ENCODE measurements at places on chromosomes 5 and 9.
A peak's percentile ranks its signal among the peaks of the same experiment; 100 is the strongest.

GRCh38 chr5:140005145-140005591 is 37.9 kb downstream of the NRG2 start:
- DNase-seq: no peak

- no peak for DNase-seq
These were observed 36.0 kb downstream of the KCNT1 start for GRCh38 chr9:135737840-135738521.

DNA sequence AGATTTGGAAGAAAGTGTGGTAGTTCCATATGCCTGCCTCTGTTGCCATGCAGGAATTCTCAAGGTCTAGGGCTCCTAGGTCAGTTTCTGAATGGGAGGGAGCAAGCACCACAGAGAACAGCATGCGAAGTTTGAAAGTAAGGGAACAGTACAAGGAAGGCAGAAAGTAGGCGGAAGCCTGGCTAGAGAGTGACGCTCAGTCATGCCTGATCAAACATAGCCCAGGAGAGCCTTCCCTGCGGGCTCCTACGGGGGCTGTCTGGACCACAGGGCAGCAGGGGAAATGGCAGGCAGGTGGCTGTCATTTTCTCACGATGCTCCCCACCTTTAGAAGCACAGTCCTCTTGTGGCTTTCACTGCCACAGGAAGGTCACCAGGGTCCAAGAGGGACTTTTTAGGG is 12.8 kb upstream of the STC2 start:
- no peak for DNase-seq

GRCh38 chr5:181105391-181106025 is 25.5 kb downstream of the OR2V1 start:
- DNase-seq: peak; percentile 17

GRCh38 chr9:27468000-27468399 is 56.1 kb upstream of the IFNK start:
- DNase-seq: no peak

GRCh38 chr5:143078971-143079370 is 308.8 kb downstream of the ARHGAP26 start:
- DNase-seq: no peak

DNA sequence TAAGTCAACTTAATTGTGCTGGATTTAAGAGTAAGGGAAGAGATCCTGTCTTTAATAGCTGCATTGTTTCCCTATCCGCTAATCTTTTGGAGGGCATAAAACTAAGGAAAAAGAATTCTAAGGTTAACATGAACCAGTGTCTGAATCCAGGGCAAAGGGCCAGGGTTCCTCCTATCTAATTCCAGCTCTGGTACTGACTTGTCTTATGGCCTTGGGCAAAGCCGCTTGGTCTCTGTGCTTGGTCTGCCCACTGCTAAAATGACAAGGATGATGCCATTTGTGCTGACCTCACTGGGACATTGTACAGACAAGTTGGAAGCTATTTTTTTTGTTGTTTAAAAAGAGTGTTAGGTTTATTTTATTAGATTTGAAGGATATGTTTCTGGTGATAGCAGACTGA is 334.7 kb upstream of the PIK3R1 start:
- DNase-seq: no peak

DNA sequence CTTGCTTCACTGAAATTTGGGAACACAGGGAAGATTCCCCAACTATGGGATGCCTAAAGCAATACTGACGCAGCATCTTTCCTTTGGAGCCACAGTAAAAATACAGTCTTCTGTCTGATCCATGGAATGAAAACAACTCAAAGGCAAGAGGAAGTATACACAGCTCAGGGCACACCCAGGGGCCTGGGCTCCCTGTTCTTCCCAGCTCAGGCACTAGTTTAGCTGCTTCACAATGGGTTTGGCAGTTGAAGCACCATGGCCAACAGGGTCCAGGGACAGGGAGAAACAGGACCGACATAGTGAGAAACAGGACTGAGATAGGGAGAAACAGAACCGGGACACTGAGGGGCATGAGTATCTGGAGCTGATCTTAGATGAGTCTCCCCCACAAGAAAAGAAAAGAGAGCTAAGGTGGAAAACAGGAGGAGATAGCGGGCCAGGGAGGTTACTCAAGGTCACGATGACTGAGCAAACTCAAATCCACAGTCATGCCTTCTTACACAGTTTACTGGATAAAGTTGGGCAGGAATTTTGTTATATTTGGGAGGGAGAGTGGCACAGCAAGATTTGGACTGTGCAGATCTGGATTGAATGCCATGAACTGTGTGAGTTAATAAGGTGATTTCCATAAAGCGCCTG is 198.8 kb downstream of the SMARCA2 start:
- DNase-seq: no peak

DNA sequence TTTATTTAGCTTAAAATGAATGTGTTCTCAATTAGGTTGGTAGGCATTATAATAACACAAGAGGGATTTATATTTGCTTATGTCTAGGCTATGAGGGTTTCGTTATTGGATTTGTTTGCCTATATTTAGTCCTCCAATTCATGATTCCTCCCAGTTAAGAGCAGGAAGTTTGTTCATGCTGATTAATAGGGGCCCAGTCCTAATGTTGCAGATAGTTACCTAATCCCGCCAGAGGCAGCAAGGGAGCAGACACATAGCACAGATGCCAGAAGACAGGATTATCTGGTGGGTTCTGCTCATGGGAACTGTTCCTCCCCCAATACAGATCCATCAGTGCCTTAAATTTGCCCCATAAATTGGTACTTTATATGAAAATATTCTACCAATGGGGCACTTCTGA is 100.8 kb upstream of the TLE4 start:
- no peak for DNase-seq

GRCh38 chr5:96614110-96614691 is 48.0 kb upstream of the CAST start:
- peak; percentile 43 for DNase-seq

GRCh38 chr5:111071413-111071812 is at the start of gene TSLP:
TSS of gene TSLP (plus strand) at chr5:111071713. CDS start at chr5:111071891, 178 bp downstream.
- DNase-seq: no peak

- DNase-seq: no peak
These were observed 18.2 kb upstream of the CARD19 start for GRCh38 chr9:93077811-93078210.

DNA sequence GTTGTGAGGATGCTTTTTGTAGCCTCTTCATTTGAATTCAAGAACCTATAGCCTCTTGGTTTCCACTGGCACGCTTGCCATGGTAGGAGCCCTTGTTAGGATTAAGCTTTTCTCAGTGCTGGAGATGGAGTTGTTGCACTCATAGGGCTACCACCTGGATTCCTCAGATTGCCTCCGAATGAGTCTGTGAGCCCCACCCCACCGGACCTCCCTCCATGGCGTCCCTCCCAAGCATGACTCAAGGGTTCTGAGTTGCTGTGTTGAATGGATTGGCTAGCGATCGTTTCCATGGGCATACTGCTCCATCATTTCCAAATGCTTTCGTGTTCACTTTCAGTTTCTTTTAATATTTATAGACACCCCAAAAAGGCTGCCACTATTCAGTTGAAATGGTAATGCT is 69.9 kb downstream of the DAPK1 start:
- no peak for DNase-seq

DNA sequence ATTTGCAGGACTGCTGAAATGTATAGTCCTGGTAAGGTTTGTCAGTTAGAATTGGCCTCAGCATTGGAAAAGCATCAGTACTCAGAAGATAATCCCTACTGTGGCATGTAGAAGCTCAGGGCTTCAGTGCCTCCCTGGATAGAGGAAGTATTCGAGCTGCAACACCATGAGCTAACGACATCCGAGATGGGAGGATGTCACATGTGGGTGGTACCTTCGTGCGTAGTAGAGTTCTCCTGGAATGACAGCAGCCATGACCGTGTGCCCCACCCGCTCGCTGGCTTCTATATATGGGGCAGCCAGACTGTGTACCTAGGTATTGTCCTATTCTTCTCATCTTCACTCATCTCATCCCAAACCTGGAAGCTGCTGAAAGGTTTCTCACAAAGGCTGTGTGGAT is 345.8 kb upstream of the KLF9 start:
- no peak for DNase-seq

- no peak for DNase-seq
These were observed 475.9 kb downstream of the TLE1 start for GRCh38 chr9:81213456-81213855.

DNA sequence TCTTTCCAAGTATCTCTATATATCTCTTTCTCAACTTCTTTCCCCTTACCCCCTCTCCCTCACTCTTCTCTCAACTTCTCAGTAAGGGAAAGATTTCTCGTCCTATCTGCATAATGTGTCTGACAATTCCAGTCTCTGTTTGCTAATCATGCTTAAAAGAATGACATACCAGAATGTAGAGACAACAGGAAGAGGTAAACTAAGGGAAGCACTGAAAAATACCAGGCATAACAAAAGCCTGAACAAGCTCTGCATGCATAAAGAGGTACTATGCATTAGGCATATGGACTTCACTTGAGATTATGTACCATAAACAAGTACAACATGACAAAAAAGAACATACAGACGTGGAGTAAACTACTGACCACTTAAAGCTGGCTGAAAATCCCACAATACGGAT is 62.6 kb downstream of the SEMA5A start:
- DNase-seq: no peak

GRCh38 chr5:68423154-68423811 is 207.7 kb downstream of the PIK3R1 start:
- DNase-seq: peak; percentile 44

GRCh38 chr5:174319551-174319950 is 274.0 kb downstream of the NSG2 start:
- DNase-seq: no peak

- no peak for DNase-seq
These were observed 31.0 kb downstream of the PCDHGC5 start for GRCh38 chr5:141519605-141520565.

DNA sequence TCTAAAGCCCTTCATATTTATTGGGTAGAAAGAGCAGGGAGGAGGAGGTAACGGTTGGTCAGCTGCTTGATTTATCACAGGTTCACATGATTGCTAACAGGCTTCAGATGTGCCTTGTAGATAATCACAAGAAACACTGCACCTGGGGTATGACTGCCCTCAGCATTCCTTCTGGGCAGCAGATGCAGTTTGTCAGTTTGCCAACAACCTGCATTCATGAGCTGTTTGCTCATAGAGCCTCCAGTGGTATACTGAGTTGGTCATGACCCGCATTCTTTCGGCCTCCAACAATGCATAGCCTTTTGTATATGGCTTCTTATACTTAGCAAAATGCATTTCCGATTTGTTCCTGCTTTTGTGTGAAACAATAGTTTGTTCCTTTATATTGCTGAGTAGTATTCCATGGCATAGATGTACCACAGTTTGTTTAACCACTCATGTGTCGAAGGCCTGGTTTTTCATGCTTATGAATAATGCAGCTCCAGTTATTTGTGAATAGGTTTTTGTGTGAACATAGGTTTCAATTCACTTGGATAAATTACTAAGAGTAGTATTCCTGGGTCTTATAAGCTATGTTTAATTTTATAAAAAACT is 83.6 kb downstream of the ARHGEF28 start:
- DNase-seq: no peak

DNA sequence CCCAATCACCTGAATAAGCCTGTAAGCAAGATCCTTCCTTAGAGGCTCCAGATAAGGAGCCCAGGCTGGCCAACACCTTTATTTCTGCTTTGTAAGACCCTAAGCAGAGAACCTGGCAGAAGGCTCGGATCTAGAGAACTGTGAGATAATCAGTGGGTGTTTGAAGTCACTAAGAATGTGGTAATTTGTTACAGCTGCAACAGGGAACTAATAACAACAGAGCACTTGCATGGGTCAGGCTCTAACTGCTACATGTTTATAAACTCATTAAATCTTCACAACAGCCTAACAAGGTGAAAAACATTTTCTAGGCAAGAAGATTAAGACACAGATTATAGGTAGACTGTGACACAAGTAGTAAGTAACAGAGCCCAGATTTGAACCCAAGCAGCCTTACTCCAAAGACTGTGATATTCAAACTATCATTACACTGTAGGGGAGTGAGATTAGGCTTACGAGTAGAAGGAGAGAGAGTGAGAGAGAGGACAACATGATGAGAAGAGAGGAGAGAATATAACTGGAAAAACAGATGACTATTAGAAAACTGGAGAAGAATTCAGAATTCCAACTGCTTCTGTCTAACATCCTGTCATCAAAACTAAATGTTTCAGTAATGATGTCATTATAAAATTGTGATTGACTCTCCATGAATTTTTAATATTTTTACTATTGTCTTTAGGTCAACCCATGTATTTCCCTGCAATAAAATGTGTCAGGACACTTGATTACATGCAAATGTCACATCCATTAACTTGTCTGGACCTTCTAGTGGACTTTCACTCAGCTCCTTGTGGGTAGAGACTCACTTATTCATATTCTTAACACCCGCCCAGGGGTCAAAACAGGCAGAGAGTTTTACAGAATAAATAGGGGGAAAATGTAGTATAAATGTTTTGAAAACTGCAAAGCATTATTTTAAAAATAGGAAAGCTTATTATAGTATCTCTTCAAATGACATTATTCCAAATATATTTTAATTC is 290.9 kb upstream of the RGMB start:
- no peak for DNase-seq

- DNase-seq: no peak
These were observed 76.6 kb upstream of the NTRK2 start for GRCh38 chr9:84592918-84593317.

DNA sequence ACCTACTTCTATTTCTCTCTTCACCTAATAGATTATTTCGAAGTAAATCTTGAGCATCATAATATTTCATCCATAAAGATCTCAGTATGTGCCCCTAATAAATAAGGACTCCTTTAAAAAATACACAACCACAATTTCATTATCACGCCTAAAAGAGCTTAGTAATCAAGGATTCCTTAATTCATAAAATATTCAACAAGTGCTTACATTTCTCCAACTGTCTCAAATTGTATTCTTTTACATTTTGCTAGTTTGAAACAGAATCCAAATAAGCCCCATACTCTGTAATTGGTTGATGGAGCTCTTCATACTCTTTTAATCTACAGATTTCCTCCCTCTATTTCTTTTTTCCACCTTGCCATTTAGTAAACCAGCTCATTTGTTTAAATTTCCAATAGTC is 317.6 kb downstream of the NDUFS4 start:
- DNase-seq: no peak

GRCh38 chr5:168313596-168314204 is 22.3 kb downstream of the WWC1 start:
- no peak for DNase-seq

- DNase-seq: no peak
These were observed 17.3 kb upstream of the TGFBI start for GRCh38 chr5:136011414-136012001.

- DNase-seq: no peak
These were observed 10.1 kb downstream of the RBM22 start for GRCh38 chr5:150690760-150691159.

DNA sequence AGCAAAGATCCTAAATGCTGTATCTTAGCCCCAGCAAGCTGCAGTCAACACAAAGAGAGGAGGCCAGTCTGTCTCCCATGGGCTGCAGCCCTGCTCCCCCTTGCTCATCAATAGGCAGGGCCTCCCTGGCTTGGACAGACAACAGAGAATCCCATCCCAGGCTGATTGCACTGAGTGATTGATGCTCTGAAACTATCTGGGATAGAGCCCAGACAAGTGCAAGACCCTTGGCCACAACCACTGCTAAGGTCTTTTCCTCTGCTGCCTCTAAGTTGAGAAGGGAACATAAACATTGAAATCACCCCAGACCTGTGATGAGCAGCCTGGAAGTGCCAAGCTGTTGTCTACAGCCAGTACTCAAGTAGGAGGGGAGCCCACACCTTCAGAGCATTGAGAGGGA is 661.0 kb upstream of the CDH18 start:
- no peak for DNase-seq

- no peak for DNase-seq
These were observed 8.5 kb downstream of the EXOSC3 start for GRCh38 chr9:37776328-37776727.

- DNase-seq: no peak
These were observed 137.8 kb upstream of the CD180 start for GRCh38 chr5:67334373-67334772.

Measured in activated T-cell treated with anti-CD3 and anti-CD28 coated beads, Interleukin-2, amount 50 U/mL, for 48 hours (primary cell).